T-helper 2 cell (primary cell): ENCODE measurements at places on chromosomes 1 and 21.

- DNase-seq: no peak
Observed at GRCh38 chr1:63902844-63903589, 129.2 kb downstream of the ROR1 start.

- no peak for DNase-seq
Observed at GRCh38 chr1:3423245-3423829, 31.1 kb upstream of the ARHGEF16 start.

DNA sequence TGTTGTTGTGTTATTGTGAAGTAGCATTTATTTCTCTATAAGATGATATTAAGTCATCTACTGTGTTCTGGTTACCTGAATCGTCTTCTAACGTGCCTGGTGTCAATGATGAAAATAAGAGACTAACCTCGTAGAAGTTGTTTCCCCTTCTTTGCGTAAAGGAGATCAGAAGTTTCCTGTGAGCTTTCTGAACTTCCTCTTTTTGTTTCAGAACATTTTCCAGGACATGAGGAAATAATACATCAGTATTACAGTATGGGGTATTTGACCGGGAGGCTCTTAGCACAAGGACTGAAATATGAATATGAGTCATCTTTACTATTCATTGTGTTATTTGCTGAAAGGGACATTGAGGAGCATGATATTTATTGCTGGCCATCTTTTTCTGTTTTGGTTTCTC is 1.3 kb downstream of the ST6GALNAC3 start:
- no peak for DNase-seq

- DNase-seq: no peak
Observed at GRCh38 chr1:22502202-22502601, 50.6 kb downstream of the ZBTB40 start.

GRCh38 chr1:2591581-2592261 is 5.1 kb downstream of the PRXL2B start:
- no peak for DNase-seq

- DNase-seq: no peak
Observed at GRCh38 chr1:15341634-15342407, 67.9 kb upstream of the EFHD2 start.

GRCh38 chr1:236416165-236416564 is 22.1 kb downstream of the EDARADD start:
- DNase-seq: no peak

DNA sequence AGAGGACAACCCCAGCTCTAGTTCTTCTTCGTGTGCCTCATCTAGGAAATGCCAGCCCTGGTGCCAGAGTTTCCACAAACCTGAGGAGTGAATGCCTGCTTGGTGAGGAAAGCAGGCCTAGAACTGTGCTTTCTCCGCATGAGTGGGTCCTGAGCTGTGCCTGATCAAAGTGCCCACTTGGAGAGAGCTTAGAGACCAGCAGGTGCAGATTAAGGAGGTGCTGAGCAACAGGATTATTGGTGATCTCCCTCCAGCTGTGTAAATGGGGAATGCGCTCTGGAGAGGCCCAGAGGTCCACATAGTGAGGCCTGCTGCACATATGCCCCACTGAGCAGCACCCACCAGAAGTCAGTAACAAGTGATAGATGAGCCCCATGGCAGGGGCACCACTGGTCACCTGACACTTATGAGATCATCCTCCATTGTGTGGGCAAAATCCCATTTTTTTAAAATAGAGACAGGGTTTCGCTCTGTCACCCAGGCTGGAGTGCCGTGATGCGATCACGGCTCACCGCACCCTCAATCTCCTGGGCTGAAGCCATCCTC is 127.2 kb upstream of the ZC3H12A start:
- no peak for DNase-seq

DNA sequence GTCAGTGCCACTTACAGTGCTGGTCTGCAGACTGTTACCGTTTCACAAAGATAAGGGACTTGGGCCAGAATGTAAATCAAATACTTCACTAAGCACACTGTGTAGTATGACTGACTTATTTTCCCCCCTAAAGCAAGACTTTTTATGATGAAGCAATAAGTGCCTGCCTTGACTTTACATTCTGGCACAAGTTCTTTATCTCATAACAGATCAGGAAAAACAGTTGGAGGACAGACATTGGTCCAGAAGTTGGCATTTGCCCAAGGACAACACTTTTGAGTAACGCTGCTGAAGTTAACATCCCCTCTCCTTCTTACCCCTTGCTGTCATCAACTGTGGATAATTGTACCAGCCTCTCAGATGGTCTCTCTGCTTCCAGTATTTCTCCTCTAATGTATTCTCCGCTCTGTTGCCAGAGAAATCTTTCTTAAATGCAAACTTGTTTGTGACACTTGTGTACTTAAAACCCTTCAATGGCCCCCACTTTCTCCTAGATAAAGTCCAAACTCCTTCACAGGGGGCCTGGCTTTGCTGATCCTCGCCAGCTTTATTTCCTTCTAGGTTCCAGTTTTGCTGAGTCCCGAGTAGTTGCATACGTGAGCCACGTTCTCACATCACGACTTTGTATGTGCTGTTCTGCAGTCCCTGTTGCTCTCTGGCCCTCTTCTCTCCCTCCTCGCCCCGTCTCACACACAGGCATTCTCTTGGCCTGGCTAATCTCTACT is 45.7 kb downstream of the S1PR1 start:
- DNase-seq: no peak

DNA sequence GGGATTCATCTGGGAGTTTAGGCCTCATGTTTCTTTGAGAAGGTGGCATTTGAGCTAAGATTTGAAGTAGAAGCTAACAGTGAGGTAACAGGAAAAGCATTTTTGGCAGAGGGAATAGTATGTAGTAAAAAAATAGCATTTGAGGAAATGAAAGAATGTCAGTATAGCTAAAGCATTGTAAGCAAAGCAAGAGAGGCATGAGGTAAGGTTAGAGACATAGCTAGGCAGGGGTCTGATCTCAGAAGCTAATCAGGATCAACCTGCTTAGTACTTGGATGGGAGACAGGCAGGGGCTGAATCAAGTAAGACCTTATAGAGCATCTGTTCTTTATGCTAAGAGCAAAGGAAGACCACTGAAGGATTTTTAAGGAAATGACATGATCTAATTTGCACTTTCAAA is 4.0 kb downstream of the POLR3C start:
- DNase-seq: no peak

DNA sequence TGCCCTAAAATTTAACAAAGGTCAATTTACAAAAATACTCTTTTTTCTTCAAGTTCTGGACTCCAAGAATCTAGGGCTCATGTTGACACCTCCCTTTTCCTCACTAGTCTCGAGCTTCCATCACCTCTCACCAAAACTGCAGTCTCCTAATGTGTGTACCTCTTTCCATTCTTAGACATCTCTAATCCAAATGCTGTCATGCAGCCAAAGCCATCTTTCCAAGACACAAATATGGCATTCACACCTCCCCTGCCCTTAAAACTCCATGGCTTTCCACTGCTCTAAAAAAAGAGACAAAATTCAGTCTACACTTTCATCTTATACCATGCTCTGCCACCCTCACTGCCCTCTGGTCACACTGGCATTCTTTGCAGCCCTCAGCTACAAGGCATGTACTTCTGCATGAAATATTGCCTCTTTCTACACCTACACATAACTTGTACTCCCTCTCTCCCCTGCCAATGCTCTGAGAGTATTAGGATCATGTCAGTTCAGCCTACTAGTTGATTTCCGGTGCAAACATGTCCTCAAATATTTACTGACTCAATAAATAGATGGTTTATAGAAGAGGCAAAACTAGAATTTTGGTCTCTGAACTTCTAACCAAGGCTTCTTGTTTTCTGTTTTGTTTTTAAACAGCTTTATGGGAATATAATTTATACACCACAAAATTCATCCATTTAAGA is 26.9 kb downstream of the ADSS2 start:
- DNase-seq: no peak

- DNase-seq: no peak
Observed at GRCh38 chr1:36988741-36989193, 45.5 kb downstream of the GRIK3 start.

GRCh38 chr21:35533893-35534292 is 484.8 kb upstream of the RUNX1 start:
- DNase-seq: no peak

GRCh38 chr1:183941001-183941400 is 96.5 kb downstream of the COLGALT2 start:
- no peak for DNase-seq

GRCh38 chr1:114234408-114235124 is 80.9 kb upstream of the SYT6 start:
- DNase-seq: no peak

DNA sequence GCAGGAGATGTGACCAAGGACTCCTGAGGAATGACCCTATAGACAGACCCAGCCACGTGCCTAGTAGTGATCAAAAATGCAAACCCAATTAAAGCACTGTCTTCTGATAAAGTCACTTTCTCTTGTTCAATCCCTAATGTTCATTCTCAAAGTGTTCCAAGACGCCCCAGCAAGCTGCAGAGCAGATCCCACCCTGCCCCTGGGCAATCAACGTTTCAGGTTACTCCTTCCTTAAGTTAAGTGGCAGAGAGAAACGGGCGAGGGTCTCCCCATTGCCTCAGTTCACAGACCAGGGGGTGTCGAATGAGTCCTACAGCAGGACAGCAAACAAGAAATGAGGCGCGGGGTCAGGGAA is 699 bp upstream of the RGS2 start:
- DNase-seq: no peak

DNA sequence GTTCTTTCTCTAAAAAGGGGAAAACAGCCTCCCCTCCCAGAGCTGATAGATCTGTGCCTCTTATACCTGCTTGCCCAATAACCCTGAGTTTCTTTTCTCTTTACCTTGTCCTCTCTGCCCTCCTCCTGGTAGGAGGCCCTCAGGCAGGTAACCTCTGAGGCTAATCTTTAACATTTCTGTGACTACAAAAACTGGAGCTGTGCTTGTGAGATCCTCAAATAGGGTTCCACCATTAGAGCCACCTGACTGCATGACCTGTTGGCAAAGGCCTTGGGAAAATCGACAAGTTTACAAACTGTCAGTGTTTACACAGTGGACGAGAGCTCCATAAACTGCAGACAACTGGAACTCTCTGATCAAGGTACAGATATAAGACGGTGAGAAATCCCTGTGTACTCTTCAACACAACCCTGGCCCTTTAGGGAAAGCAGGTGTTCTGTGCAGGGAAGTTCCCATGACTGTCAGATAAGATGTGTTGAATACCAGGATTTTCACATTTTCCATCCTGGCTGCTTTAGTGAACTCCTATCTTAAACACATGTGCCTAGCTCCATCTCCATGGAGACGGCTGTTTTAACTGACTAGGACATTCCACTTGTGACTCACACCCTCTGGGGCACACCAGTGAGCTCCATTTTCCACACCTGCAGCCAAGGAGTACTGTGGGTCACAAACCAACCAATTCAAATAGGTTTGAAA is 38.3 kb downstream of the ECE1 start:
- DNase-seq: no peak
